ENCODE measurements at places on chromosomes 5 and 9.
A peak's percentile ranks its signal among the peaks of the same experiment; 100 is the strongest.

DNA sequence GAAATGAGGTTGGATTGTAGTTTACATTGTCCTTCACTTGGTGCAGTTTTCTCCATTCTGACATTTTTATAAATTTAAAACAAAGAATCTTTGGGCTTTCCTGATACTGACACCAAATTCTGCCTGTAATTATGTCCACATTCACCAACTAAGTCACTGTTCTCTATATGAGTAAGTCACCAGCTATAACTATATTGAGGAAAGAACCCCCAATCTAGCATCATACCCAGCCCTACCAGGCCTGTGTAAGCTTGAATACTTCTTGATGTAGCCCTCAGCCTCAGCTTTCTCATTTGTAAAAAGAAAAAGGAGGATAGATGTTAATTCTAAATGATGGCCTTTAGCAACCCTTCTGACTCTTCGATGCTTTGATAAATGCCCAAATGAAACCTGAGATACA, 112.7 kb upstream of the FST start:
- no peak for DNase-seq

DNA sequence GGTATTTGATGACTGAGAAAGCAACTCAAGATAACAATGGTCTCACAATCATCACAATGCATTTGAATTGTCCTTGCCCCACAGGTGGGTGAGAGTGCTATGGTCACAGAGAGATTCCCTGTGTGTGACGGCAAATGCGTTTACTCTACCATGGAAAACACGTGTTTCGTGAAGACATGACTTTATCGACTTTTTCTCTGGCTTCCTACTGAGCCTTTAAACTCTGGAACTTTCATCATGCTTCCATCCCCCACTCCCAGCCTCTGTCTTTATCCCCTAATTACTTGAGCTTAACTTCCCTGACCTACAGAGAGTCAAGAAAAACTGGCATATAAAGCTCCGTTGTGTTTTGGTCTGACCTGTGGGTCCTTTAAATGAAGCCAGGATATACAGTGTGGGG, 414.1 kb upstream of the CLINT1 start:
- no peak for DNase-seq

GRCh38 chr5:33439905-33440481, 772 bp upstream of the TARS1 start:
- no peak for DNase-seq

- DNase-seq = no peak
These were observed 138.0 kb upstream of the KCNN2 start for GRCh38 chr5:114223866-114224265.

DNA sequence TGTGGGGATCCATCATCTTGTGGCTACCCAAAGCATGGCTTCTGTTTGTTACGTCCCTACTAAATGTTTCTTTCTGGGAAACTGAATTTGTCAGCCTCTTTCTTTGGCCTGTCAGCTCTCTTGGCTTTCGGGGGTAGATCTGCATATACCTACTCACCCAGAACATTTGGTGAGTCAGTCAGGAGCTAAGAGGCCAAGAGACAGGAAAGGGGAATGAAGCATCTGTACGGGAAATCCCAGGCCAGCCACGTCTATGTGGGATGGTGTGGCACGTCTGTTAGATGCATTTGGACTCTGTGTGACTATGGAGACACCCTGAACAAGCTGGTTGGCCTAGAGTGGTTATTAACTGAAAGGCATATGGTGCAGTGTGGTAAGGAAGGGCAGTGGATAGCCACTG, 58.1 kb downstream of the CDO1 start:
- DNase-seq = no peak

GRCh38 chr5:94802450-94802849, 184.0 kb downstream of the SLF1 start:
- no peak for DNase-seq

- peak; percentile 90 for DNase-seq
These were observed at the start of gene KLF4 for GRCh38 chr9:107489687-107490605. Gene KLF4 (minus strand): TSS chr9:107489769. CDS start chr9:107489172, 597 bp downstream.

DNA sequence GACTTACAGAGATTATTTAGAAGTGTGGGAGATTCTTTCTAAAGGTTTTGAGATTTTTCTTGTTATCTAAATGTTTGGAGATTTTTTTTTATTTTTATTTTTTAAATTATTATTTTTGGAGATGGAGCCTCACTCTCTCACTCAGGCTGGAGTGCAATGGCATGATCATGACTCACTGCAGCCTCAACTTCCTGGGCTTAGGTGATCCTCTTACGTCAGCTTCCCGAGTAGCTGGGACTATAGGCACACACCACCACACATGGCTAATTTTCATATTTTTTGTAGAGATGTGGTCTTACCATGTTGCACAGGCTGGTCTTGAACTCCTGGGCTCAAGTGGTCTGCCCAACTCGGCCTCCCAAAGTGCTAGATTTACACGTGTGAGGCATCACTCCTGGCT, 694.5 kb downstream of the TLE1 start:
- no peak for DNase-seq

GRCh38 chr5:83418356-83419321, 52.9 kb upstream of the VCAN start:
- no peak for DNase-seq

DNA sequence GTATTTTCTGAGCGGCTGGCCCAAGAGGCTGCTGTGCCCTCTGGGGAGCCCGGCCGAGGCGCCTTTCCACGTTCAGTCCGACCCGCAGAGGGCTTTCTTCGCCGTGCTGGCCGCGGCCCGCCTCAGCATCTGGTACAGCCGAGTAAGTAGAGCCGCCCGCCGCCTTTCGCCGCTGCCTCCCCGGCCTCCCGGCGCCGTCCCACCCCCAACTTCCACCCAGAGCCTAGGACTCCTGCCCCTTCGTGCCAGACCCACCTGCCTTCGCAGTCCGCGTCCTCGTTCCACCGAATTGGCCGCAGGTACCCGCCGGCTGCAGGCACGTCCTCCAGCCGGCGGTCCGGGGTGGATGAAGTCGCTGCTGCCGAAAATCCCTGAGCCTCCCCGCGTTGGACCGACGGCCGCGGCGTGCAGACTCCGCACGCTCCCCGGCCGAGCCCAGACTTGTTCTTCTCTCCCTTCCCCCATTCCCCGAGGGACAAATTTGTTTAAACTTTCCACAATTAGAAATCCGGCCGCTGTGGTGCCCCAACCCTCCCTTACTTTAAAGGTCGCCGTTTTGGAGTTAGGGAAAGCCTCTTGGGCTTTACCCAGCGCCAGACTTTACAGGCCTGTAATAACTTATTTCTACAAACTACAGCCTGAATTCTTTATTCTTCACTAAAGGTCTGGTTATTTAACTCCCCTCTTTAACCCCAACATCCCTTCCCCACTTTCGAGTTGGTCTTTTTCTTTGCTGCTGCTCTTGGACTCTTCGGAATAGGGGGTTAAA, 589 bp downstream of the RIC1 start:
- DNase-seq = peak; percentile 64

DNA sequence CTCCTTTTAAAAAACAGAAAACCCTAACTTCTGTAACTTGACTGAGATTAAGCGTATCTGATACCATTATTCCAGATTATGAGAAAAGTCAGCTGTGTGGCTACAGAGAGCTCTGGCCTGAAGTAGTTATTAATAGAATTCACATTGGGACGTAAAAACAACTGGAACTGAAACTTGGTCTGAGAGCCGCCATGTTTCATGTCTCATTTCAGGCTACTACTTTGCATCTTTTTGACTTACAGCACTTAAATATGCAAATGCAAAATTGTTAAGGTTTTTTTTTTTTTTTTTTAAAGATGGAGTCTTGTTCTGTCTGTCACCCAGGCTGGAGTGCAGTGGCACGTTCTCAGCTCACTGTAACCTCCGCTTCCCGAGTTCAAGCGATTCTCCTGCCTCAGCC, 25.2 kb downstream of the MAP3K1 start:
- DNase-seq = no peak

DNA sequence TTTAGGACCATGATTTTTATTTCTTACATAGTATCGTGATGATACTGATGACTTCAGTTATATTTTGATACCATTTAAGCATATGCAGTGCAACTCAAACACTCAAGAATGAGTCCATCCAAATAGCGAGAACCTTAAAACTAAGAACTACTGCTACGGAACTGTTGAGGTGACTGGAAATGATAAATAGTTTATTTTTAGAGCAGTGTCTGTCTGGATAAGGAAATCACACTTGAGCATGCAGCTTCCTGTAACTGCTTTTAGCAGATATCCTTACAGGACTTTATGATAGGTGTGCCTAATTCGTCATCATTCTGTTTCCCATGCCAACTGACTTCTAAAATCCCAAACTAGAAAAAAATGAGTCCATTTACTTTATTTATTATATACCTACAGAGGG, 85.5 kb downstream of the ADGRV1 start:
- no peak for DNase-seq

GRCh38 chr5:149392718-149393117, 13.6 kb upstream of the IL17B start:
- no peak for DNase-seq

DNA sequence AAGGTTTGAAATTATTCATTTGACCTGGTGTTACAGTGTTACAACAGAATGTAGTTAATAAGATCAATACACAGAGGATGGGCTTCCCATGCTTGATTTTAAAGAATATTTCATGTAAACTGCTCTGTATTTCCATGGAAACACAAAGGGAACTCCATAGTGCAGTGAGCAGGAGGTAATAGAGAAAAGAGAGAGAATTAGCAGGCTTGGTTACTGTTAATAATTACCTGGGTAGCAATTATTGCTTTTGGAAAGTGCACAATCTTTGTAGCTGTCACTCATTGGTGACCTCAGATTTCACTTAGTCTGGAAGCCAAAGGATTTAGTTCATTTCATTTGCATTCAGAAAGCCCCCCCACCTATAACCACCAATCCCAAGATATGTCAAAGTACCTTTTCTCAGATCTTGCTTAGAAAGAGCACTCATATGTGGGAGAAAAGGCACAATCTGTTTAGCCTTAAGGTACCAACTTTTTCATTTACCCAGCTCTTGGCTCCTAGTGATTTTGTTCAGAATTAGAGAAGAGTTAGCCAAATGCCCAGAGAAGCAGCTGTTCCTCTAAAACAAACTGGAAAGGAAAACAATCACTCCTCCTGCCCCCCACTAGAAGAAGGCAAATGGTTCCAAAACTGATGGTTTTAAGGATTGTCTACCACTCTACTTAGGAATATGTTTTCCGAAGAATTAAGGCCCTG, 234.5 kb upstream of the SLC24A2 start:
- no peak for DNase-seq

DNA sequence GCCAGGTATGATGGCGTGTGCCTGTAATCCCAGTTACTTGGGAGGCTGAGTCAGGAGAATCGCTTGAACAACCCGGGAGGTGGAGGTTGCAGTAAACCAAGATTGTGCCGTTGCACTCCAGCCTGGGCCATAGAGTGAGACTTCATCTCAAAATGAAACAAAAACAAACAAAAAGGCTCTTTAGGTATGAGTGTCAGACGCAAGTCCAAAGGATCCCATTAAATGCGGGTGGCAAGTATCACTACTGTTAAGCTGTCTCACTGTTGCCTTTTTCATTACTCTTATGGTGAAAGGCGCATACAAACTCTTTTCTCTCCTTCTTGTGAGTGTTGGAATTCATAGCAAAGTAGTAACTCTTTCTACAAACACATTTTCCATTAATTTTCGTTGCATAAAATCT, 688.5 kb upstream of the CHD1 start:
- DNase-seq = no peak

DNA sequence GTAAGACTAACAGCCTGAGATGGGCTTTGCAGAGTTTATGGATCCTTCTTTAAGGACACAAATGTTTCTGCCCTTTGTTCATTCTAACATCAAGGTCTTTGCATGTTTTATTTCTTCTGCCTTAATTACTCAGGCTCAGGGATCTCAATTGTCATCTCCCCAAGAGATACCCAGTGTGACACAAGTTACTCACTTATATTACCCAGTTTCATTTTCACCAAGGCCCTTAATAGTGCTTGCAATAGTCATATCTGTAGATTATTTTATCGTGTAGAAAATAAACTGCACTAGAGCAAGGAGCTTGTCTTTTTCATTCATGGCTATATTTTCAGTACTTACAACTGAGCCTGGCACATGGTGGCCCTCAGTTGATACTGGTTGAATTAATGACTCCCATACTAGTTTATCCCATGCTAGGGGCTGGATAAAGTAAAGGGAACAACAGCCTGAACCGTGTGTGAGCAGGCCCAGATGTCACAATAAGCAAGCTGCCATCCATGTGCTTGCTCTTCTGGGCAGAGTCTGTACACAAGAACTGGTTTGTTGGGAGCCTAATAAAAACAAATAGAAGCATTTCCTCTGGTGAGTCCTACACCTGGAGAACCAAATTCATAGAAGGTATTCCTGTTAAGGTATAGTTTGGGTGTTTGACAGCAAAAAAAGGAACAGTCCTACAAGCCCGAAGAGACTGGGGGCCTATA, 112.5 kb upstream of the CD180 start:
- DNase-seq = no peak

GRCh38 chr5:141674747-141675146, 7.3 kb downstream of the ARAP3 start:
- no peak for DNase-seq

GRCh38 chr5:73718762-73719161, 92.8 kb downstream of the ARHGEF28 start:
- no peak for DNase-seq

- no peak for DNase-seq
These were observed 147.9 kb upstream of the TBCA start for GRCh38 chr5:77924081-77924480.

GRCh38 chr5:135156715-135157404, 122.8 kb upstream of the PITX1 start:
- no peak for DNase-seq

GRCh38 chr5:158464383-158464782, 605.4 kb upstream of the CLINT1 start:
- DNase-seq = no peak

DNA sequence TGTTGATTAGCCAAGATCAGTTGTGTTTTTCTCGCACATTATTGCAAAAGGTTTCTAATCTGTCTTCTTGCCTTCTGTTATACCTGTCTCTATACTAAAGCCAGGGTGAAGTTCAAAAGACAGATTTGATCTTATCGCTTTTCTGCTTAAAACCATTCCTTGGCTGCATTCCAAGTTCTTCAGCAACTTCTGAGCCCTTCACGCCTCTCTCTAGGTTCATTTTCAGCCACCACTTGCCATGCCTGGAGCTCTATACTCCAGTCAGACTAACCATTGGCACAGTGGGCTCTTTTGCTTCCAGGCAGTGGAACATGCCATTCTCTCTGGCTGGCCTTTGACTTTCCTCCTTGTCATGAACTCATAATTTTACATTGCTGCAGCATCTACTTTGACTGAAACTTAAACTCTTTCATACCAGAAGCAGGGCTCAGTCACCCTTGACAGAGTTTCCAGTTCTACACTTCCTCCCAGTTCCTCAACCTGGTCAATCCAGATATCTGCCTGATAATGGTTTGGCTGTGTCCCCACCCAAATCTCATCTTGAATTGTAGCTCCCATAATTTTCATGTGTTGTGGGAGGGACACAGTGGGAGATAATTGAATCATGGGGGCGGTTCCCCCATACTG, 114.4 kb downstream of the SLC12A2 start:
- no peak for DNase-seq

GRCh38 chr5:35618304-35618636, 607 bp downstream of the SPEF2 start:
- no peak for DNase-seq

GRCh38 chr9:121362813-121363621, 7.0 kb downstream of the STOM start:
- DNase-seq = no peak

GRCh38 chr9:36640771-36641381, 68.2 kb downstream of the MELK start:
- no peak for DNase-seq

- DNase-seq = no peak
These were observed 52.3 kb upstream of the IRX2 start for GRCh38 chr5:2803751-2804150.

Data from nephron progenitor cell (in vitro differentiated cells).